Stimulated activated CD8-positive, alpha-beta memory T cell treated with anti-CD3 and anti-CD28 coated beads, Interleukin-12 subunit alpha, Interleukin-12 subunit beta, amount 100 ng/mL, for 1 hour (primary cell): ENCODE measurements at places on chromosomes 12 and 14.

DNA sequence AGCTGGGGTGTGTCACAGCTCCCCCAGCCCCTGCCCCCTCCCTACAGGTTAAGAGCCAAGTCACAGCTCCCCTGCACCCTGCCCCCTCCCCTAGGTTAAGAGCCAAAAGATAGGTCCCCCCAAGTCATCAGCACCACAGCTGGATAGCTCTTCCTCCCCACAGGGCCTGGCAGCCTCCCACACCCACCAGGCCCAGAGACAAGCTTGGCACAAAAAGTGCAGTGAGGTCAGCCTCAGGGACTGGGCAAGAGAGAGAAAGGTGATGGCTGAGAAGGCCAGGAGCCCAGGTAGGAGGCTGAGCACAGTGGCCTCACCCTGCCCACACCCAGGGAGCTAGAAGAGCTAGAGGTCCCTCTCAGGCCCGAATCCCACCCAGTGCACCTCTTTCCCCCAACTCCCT, 8.7 kb downstream of the ITGA7 start:
- DNase-seq = no peak

GRCh38 chr12:132899033-132899432, 11.6 kb upstream of the CHFR start:
- no peak for DNase-seq

DNA sequence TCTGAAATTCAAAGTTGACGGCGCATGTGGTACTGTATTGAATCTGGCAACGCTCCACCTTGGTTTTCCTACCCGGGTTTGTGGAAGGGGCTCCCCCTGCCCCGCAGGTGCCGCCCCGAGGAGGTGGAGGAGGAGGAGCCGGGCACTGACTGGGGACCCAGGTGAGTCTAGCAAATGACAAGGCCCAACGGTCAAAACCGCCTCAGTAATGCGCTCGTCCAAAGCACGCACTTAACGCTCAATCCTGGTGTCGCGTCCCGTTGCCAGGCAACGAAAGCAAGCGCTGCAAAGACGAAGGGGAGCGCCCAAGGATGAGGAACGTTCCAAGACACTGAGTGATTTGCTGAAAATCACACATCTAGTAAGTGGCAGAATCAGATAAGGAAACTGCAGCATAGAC, 24.0 kb upstream of the CLEC4E start:
- no peak for DNase-seq

DNA sequence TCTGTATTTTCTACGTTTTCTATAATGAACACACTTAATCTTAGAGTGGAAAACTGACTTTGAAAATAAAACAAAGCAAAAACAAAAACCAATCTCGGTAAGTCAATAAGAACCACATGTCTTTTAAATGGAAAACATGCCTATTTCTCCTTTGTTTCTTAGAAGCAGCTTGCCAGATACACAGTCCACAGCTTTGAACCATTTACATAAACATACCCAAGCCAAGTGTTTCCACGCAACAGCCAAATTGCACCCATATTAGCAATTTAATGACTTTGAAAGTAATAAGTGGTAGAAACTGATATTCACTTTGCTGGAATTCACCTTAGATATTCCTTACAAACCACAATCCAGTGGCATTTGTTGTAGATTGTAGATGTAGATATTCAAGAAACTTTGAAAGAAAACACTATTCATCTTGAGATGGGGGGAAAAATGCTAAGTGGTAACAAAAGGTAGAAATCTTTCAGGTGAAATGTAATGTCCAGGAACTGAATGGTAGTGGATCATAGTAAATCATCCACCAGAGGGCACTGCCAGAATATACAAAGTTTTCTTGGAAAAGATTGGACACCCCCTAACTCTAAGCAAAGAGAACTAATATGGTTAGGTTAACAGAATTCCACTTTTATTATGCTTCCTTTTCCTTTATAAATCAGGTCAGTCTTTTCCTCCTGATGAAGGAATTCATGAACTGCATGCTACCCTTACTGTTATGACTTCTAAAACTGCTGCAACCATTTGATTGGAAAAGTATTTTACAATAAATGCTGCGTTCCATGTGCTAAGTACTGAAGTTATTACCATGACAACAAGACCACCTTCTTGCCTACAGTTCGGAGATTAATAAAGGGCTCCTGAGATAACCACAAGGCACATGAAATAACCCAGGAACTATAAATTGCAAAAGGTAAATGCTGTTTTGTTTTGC, 69.8 kb downstream of the RERG start:
- no peak for DNase-seq

GRCh38 chr14:94447206-94447605, 5.4 kb downstream of the SERPINA11 start:
- DNase-seq = no peak

GRCh38 chr12:123531091-123531490, 2.4 kb downstream of the RILPL1 start:
- no peak for DNase-seq
